PC-3 (cell line): ENCODE measurements at places on chromosomes 6 and 20. TPM values are rescaled to one million over a fixed set of nuclear protein-coding genes. Genes with fewer than 3 reads are reported as not detected.

The THBD gene
- total RNA-seq = 3.1 and 4.5 TPM in 2 replicates

The SIGLEC1 gene
- not detected in 2 replicates for total RNA-seq

DNA sequence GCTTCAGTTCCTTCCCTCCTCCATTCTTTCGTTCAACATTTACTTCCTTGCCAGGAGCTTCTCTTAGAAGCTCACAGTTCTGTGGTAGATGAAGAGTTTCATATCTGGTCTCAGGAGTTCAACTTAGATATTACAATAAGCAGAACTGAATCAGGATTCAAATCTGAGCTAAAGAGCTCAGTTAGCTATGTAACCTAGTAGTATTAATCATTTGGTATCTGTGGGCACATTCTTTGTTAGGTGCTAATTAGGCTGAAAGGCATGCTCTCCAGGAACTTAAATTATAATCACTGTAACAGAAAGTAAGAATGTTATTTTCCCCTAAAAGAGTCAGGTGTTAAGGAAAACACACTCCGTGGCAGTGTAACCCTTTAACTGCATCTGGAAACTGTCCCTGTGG, 8.4 kb downstream of the ZNF76 start:
- H3K4me3 ChIP-seq = no peak overlapping the region
- DNase-seq = no peak
- no peaks in the 10 kb centered on the region for H3K36me3 ChIP-seq
- H3K27ac ChIP-seq = no peak overlapping the region
- no peaks in the 10 kb centered on the region for H3K27me3 ChIP-seq
- peaks cover 9% of the 10 kb centered on the region for H3K4me1 ChIP-seq

The ERVFRD-1 gene
- not detected in 2 replicates for total RNA-seq

DNA sequence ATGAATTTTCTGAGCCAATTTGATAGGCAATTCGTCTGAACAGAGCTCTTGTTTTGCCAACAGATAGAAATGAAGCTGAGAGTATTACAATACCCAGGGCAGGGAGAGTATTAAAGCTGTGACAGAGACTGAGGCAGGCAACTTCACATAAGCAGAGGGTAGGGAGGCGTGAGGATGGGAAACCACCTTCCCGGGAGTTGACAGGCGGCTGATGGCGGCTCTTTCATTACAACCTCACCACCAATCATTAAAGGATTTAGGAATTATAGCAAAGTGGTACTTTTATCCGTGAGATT, 73.3 kb downstream of the CD83 start:
- no peak overlapping the region for H3K4me3 ChIP-seq
- no peaks in the 10 kb centered on the region for H3K4me1 ChIP-seq
- DNase-seq = no peak
- H3K27me3 ChIP-seq = no peaks in the 10 kb centered on the region
- H3K27ac ChIP-seq = no peak overlapping the region

GRCh38 chr20:33444797-33445560, 1.4 kb upstream of the SNTA1 start:
- H3K4me1 ChIP-seq = peaks cover 5% of the 10 kb centered on the region; the same call in 1 of the 2 replicates
- H3K27me3 ChIP-seq = no peaks in the 10 kb centered on the region
- peak; percentile 48 for DNase-seq

DNA sequence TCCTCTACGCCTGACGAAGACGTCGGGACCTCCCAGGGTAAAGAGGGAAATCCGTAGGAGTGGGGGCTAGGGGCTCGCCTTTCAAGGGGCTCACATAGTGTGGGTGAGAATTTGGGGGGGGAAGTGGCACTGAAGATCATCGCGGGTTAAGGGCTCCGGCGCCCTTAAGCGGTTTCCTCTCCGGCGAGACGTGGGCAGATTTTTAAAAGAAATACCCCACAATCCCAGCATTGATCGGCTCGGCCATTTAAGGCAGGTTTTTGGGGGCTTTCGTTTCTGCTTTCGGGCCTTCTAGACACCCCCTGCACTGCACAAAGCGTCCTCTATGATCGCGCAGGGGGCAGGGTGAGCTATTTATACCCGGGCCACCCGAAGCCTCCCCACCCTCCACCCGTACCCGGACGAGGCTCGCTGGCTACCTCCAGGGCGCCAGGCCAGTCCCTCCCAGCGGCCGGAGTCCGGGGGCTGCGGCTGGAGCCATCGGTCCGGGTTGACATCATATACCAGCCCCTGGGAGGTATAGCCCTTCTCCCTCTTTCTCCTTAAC, 1.2 kb downstream of the NKX2-2 start:
- no peaks in the 10 kb centered on the region for H3K36me3 ChIP-seq
- no peak for DNase-seq
- H3K4me3 ChIP-seq = peak overlapping the region; percentile 50

DNA sequence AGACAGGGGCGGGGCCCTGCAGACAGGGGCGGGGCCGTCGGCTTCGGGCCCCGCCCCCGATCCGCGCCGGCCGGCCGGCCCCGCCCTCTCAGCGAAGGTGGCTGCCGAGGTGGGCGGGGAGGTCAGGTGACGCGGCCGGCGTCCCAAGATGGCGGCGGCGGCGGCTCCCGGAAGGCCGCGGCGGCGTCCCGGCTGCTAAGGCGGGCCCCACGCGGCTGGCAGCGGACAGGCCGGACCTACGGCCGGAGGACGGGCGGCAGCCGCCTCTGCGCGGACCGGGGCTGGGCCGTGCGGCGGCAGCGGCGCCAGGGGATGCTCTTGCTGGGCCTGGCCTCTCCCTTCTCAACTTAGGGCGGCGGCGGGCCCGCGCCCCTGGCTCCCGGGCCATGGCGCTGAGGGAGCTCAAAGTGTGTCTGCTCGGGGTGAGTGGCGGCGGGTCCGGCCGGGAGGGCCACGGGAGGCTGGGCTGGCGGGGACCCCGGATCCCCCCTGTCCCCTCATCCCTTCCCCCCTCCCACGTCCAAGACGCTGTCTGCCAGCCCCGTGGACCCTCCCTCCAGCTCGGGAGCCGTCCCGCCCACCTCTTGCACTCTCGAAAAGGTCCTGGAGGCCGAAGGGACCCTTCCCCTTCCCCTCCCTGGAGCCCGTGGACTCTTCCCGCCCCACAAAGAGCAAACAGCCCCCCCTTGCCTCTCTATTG, at the start of gene RAB22A:
TSS of gene RAB22A (plus strand) at position 125 of the 700 bp plus-strand sequence. CDS start at position 387, 262 bp downstream.
- peak; percentile 84 for DNase-seq
- H3K4me1 ChIP-seq = peaks cover 44% of the 10 kb centered on the region
- no peaks in the 10 kb centered on the region for H3K27me3 ChIP-seq
- peaks cover 21% of the 10 kb centered on the region for H3K36me3 ChIP-seq

DNA sequence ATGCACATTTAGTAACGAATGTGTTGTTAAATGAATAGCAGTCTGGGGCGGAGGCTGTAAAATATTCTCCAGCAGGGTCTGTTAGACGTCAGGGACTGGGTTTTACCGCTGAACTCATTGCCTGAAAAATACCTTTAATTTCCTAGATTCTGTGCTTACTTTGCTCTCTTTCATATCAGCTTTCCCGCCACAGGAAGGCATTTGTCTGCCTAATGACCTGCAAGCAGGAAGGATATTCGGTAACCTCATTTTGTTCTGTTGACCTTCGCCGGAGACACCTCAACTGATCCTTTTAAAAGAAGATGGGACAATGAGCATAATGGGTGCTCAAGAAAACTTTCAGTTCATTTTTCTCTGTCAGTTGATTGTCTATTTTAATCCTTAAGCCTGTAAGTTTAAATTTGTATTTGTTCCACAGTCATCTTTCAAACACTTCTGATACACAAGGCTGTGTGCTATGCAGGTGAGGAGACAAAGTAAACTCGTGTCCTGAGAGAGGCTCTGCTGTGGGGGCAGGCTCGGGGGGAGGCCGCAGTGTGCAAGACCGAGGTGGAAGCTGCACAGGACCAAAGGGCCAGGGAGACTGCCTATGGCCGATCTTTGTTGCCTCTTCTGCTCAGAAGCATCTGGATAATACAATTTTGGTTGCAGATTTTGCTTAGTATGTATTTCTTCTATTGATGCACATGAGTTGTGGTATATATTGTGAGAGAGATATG, 27.4 kb upstream of the SIM1 start:
- DNase-seq = no peak
- H3K27ac ChIP-seq = no peak overlapping the region
- H3K27me3 ChIP-seq = no peaks in the 10 kb centered on the region
- peaks cover 13% of the 10 kb centered on the region; the same call in 1 of the 2 replicates for H3K4me1 ChIP-seq
- H3K4me3 ChIP-seq = no peak overlapping the region

DNA sequence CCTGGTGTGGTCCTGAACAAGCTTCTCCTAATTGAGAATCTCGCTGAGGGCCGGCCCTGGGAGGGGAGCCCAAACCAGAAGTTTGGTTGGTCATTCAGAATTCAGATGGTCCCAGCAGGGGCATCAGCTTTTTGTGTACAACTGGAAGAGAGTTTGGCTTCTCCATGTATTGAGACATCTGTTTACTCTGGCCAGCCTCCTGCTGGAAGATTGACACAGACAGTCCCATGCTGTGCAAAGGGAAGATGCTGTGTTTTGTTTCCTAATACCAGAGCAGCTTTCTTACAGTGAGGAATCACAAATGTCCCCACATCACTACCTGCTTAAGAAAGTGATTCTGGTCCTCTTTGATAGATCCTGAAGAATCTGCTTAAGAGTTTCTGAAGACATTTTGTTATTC, 97.8 kb downstream of the PLEKHG1 start:
- no peaks in the 10 kb centered on the region for H3K27me3 ChIP-seq
- DNase-seq = no peak
- no peak overlapping the region for H3K4me3 ChIP-seq
- H3K27ac ChIP-seq = no peak overlapping the region
- peaks cover 5% of the 10 kb centered on the region; the same call in 1 of the 2 replicates for H3K4me1 ChIP-seq
- no peaks in the 10 kb centered on the region for H3K36me3 ChIP-seq

DNA sequence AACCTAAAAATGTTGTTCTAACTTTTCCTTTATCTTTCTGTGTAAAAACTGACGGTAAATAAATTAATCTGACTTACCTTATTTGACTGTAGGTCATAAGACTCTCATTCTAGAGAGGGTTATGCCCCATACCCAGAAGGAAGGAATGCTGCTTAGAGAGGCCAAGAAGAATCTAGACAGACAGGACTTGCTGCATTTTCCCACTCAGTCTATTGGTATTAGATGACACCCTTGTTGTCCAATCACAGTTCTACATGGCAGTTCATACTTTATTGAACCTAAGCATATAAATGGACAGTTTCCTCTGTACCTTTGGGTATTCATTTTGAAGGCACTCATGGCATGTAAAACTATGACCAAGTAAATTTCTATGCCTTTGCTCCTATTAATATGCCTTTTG, 359.6 kb upstream of the ID4 start:
- H3K27me3 ChIP-seq = no peaks in the 10 kb centered on the region
- no peak overlapping the region for H3K27ac ChIP-seq
- H3K4me1 ChIP-seq = peaks cover 34% of the 10 kb centered on the region
- no peaks in the 10 kb centered on the region for H3K36me3 ChIP-seq

DNA sequence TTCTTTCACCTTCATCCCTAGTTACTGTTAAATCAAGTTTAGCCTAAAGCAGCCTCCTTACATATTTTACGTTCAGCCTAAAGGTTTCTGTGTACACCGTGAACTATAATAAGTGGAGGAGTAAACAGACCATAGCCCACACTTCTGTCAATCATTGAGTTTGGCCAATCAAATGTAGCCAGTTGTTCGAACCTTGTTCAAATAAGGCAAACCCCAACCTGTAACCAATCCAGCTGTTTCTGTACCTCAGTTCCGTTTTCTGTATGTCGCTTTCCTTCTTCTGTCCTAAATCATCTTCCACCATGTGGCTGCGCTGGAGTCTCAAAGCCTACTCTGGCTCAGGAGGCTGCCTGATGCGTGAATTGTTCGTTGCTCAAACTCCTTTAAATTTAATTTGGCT, 1.8 kb upstream of the FBXO30 start:
- H3K4me3 ChIP-seq = no peak overlapping the region
- H3K4me1 ChIP-seq = peaks cover 21% of the 10 kb centered on the region
- DNase-seq = no peak
- H3K36me3 ChIP-seq = no peaks in the 10 kb centered on the region
- no peak overlapping the region for H3K27ac ChIP-seq
- no peaks in the 10 kb centered on the region for H3K27me3 ChIP-seq

- H3K27ac ChIP-seq = no peak overlapping the region
- H3K4me3 ChIP-seq = no peak overlapping the region
- peaks cover 15% of the 10 kb centered on the region for H3K4me1 ChIP-seq
- DNase-seq = no peak
- no peaks in the 10 kb centered on the region for H3K36me3 ChIP-seq
Measured at GRCh38 chr20:44702776-44703175, 12.4 kb upstream of the CCN5 start.

GRCh38 chr20:24048024-24048611, 59.5 kb upstream of the GGTLC1 start:
- no peak overlapping the region for H3K27ac ChIP-seq
- H3K4me3 ChIP-seq = no peak overlapping the region
- no peaks in the 10 kb centered on the region for H3K27me3 ChIP-seq
- H3K36me3 ChIP-seq = no peaks in the 10 kb centered on the region

DNA sequence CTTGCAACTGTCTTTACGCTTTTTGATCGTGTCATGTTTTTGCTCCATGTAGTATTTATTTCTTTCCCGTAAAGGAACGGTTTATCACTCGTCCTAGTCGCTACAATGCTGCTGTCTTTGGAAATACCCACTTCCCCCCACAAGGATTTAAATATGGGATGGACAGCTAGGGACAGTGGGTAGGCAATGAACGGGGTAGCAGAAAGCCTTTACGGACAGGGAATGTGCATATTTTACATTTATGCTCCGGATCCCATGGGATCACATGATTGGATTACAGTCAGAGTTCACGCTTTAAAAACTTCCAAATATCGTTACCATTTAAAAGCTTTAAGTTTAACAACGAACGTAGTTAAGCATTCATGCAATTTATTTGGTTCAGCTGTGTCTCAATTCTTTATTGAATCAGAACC, 1.2 kb downstream of the HIVEP1 start:
- peak overlapping the region; percentile 80 for H3K27ac ChIP-seq
- peak overlapping the region; percentile 93 for H3K4me3 ChIP-seq

DNA sequence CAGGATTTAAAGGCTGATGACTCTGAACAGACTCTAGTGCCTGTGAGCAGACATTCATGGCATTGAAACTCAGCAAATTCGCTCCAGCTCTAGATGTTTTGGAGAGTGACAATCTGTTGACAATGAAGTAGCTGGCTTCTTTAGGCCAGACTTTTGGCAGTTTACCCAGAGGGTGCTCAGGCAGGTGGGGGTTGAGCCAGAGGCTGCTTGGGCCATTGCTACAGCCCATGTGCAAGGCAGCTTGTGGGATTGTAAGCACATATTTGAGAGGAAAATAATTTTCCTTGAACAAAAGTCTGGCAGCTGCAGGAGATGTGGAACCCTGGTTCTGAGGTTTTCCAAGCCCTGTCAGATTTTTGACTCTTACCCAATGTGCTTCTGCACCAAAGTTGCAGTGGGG, 311.6 kb downstream of the CDC5L start:
- no peak overlapping the region for H3K27ac ChIP-seq
- H3K27me3 ChIP-seq = no peaks in the 10 kb centered on the region
- H3K4me3 ChIP-seq = no peak overlapping the region
- peaks cover 5% of the 10 kb centered on the region; the same call in 1 of the 2 replicates for H3K4me1 ChIP-seq
- no peak for DNase-seq
- no peaks in the 10 kb centered on the region for H3K36me3 ChIP-seq

DNA sequence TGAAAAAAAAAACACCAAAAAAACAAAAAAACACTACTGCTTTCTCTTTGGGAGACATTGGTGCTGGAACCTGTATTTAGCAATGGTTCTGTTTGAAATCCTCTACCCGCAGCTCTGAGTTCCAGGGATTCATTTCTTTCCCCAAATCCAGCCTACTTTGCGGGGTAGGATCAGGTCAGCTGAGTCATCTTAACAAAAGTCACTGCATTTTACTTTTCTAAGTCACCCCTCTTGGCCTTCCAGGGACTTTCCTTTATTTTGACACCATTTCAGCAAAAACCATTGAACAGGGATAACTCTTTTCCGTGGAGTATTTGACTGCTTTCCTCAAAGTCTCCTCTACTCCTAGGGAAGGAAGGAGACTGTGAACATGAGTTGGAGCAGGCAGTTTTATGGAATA, 837.6 kb downstream of the MAFB start:
- no peaks in the 10 kb centered on the region for H3K27me3 ChIP-seq
- H3K27ac ChIP-seq = no peak overlapping the region
- no peak overlapping the region for H3K4me3 ChIP-seq
